ENCODE measurements at places on chromosomes 2 and 18. TPM values are rescaled to one million over a fixed set of nuclear protein-coding genes. Genes with fewer than 3 reads are reported as not detected.

- no peak for DNase-seq
- H3K36me3 ChIP-seq: no peaks in the 10 kb centered on the region
- no peaks in the 10 kb centered on the region for H3K27me3 ChIP-seq
- no peaks in the 10 kb centered on the region for H3K4me1 ChIP-seq
- H3K4me3 ChIP-seq: no peak overlapping the region
Measured at GRCh38 chr2:142299021-142299420, 168.2 kb upstream of the LRP1B start.

GPC1 gene
- total RNA-seq: 287 TPM

CHRND gene
- total RNA-seq: not detected

DNA sequence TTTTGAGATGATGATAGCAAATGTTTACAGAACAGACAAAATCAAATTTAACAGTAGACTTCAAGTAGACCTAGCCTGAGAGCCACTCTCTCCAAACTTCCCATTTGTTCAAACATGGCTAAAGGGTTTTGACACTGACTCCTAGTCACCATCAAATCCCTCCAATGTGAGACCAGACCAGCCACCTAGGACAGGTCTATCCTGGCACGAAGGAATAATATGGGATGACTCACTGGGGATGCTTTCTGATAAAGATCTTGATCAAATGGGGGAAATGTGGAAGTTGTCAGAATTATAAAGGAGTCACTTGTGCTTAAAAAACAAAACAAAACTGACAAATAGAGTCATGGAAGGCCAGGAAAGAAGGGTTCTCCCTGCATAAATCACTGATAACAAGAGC lies 95.7 kb downstream of the EDAR start:
- H3K27ac ChIP-seq: no peak overlapping the region
- H3K36me3 ChIP-seq: no peaks in the 10 kb centered on the region
- H3K4me3 ChIP-seq: no peak overlapping the region
- no peaks in the 10 kb centered on the region for H3K27me3 ChIP-seq
- no peak for DNase-seq

- no peak for DNase-seq
- H3K36me3 ChIP-seq: no peaks in the 10 kb centered on the region
- H3K4me3 ChIP-seq: no peak overlapping the region
- H3K4me1 ChIP-seq: no peaks in the 10 kb centered on the region
- no peaks in the 10 kb centered on the region for H3K27me3 ChIP-seq
Measured at GRCh38 chr2:158115202-158115767, 13.6 kb downstream of the UPP2 start.

GRCh38 chr2:65231121-65231520 lies 3.5 kb downstream of the ACTR2 start:
- no peaks in the 10 kb centered on the region for H3K27me3 ChIP-seq
- DNase-seq: no peak
- peaks cover 78% of the 10 kb centered on the region for H3K4me1 ChIP-seq
- H3K4me3 ChIP-seq: no peak overlapping the region
- peaks cover 22% of the 10 kb centered on the region for H3K36me3 ChIP-seq
- H3K27ac ChIP-seq: peak overlapping the region; percentile 65

GCG gene
- total RNA-seq: not detected
